ENCODE measurements at places on chromosomes 3 and 15.

GRCh38 chr3:45437383-45437782 lies 49.0 kb downstream of the LARS2 start:
- DNase-seq, result no peak

GRCh38 chr3:111070772-111071256 lies 802 bp upstream of the NECTIN3 start:
- no peak for DNase-seq

DNA sequence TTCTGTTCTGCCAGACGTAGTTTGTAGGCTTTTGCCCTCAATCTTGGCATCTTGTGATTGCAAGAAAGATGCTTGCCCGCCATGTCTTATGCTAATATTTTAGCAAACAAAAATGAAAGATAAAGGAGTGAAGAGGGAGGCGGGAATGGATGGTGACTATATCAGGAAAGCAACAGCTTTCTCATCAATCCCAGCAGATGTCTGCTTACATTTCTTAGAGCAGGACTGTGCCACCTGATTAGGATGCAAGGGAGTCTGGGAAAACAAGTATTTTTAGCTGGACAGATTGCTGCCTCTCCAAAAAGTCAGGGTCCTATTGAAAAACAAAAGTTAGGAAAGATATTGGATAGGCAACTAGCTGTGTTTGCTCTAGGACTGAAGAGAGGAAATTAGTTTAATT lies 34.6 kb upstream of the DPH6 start:
- DNase-seq, result no peak

GRCh38 chr3:71109977-71110285 lies 473.6 kb downstream of the FOXP1 start:
- no peak for DNase-seq

GRCh38 chr15:86894269-86894668 lies 814.6 kb downstream of the AGBL1 start:
- no peak for DNase-seq

GRCh38 chr3:12886106-12886679 lies 44.8 kb upstream of the RPL32 start:
- DNase-seq, result no peak

- DNase-seq, result no peak
Measured at GRCh38 chr3:12356175-12356574, 67.3 kb downstream of the PPARG start.

DNA sequence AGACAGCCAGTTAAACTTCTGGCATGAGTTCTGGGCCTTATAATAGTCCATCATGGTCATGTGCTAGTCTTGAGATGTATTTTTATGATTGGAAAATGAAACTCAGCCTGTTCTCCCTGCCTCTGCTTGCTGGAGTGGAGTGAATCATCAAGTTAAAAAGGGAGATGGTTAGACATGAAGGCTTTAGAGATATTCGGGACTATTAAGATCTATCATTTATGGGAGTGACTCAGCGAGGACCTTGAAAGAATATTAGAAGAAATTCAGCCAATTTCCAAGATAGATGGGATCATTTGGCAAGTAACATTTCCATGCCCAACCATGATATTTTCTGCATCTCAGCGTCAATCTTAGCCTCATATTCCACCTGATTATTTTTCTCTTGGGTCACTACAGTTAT lies 79.8 kb downstream of the AGBL1 start:
- DNase-seq, result no peak

DNA sequence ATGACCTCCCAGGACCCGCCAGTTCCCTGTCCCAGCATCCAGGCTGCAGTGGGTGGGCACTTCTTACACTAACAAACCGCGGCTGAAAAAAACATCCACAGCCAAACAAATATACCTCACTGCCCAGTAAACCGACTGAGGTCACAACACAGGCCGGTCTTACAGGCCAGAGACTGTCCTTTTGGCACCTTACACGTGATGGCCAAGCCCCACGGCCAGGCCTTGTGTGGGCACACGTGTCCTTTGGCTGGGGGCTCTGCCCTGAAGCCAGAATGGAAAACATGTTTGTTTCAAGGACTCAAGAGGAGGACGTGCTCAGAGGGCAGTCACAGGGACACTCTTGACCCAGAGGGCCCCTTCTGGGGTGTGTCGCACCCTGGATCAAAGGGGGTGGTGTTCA lies 9.8 kb downstream of the SLC38A3 start:
- no peak for DNase-seq

- DNase-seq, result no peak
Measured at GRCh38 chr15:53808058-53808706, 48.7 kb upstream of the WDR72 start.

- no peak for DNase-seq
Measured at GRCh38 chr3:181486141-181486885, 225.4 kb upstream of the SOX2 start.

GRCh38 chr3:44995142-44995770 lies 19.2 kb downstream of the EXOSC7 start:
- peak; percentile 43 for DNase-seq

DNA sequence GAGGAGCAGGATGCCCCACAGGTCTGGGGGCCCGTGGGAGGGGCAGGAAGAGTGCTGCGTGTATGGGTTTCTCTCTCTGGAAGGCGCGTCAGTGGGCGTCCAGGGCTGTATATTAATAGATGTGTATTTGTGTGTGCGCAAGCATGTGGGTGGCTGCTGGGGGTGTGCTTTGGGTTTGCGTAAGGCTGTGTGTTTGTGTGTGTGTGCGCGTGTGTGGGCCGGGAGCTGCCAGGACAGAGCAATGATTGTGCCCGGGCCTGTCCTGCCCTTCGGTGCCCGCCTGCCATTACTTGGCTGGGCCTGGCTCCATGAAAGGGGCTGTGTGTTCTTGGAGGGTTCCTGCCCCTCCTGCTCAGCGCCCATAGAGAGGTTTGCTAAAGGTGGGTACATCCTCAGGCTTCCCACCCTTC lies 16.3 kb downstream of the CSPG4 start:
- DNase-seq, result no peak

GRCh38 chr3:159616234-159616825 lies 372.3 kb upstream of the IL12A start:
- DNase-seq, result peak; percentile 28

GRCh38 chr15:83435782-83436181 lies 11.4 kb upstream of the SH3GL3 start:
- DNase-seq, result no peak

GRCh38 chr15:45179221-45179985 lies 8.4 kb downstream of the SHF start:
- no peak for DNase-seq

DNA sequence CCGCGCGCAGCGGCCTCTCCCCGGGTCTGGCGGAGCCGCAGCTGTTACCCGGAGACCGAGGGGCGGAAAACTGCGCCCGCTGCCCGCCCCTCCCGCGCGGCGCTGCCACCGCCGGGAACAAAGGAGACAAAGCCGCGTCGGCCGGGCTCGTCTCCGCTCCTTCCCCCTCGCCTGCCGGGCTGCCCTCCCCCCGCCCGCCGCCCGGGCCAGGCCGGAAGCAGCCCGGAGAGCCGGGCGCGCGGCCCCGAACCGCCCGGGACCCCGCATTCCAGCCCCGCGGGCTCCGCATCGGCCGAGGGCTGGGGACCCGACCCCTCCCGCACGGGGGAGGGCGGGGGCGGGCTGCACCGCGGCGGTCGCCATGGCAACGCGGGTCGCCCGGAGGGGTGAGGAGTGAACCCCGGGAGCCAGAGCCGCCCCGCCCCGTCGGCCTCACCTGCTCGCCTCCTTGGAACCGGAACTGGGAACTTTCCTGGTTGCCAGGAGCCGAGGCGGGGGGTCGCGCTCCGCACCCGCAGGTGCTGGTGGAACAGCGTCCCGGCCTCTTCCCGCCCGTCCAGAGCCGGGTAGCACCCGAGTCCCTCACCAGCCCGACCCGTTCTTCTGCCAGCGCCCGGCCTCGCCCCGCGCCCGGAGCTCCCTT lies 448 bp downstream of the PLXNB1 start:
- DNase-seq, result peak; percentile 84

GRCh38 chr15:60573936-60574335 lies 95.0 kb upstream of the ICE2 start:
- no peak for DNase-seq

GRCh38 chr15:92288755-92289154 lies 104.9 kb upstream of the ST8SIA2 start:
- DNase-seq, result no peak

GRCh38 chr3:71225002-71225684 lies 358.4 kb downstream of the FOXP1 start:
- no peak for DNase-seq

GRCh38 chr15:39786447-39787056 lies 3.9 kb upstream of the FSIP1 start:
- peak; percentile 36 for DNase-seq

DNA sequence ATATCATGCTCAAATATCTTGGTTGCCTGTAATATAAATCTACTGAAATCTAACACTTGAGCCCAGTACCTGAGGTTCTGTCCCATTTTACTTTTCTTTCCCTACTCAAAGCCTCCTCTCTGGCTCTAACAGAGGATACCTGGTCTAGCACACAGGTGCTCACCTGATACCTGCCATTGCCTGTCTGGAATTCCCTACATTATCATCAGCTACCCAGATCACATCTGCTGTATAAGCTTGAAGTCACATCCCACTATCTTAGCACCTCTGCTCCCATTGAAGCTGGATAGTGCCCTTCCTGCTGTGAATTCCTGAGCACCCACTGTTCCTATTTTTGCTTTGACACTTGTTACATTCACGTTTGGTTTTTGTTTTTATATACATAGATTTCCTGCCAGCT lies 30.5 kb downstream of the GYG1 start:
- DNase-seq, result no peak

- peak; percentile 34 for DNase-seq
Measured at GRCh38 chr3:77370413-77370812, 330.5 kb downstream of the ROBO2 start.

DNA sequence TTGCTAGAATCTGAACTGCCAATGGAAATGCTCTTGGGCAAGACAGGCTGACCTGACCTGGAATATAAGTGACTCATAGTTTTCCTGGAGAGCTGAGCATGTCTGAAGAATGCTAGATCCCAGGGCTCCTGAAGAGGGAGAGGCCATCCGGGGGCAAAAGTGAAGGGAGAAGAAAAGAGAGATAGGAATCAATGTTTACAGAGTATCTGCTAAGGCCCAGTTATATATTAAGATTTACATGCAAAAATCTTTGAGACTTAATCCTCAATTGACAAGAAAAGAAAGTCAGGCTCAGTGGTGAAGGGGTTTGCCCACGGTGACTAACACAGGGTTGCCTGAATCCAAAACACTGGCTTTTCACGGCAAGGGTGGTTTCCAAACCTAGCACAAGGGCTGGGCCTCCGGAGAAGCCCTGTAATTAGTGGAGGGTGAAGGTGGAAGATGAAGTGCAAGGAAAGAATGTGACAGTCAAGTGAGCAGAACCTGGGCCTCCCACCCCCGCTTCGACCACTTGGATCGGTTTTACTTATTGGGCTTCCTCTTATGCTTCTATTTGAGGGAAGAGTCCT lies 91.7 kb upstream of the FGF12 start:
- peak; percentile 72 for DNase-seq
